ENCODE measurements at places on chromosomes 5 and 9.

GRCh38 chr9:20373263-20373662, 249.0 kb downstream of the MLLT3 start:
- no peak for DNase-seq

GRCh38 chr5:144065786-144066185, 104.7 kb downstream of the YIPF5 start:
- DNase-seq: no peak

- DNase-seq: no peak
Observed at GRCh38 chr9:89992326-89993198, 387.8 kb downstream of the GADD45G start.

GRCh38 chr5:138469540-138470321, 4.5 kb downstream of the EGR1 start:
- DNase-seq: no peak

- no peak for DNase-seq
Observed at GRCh38 chr9:134566196-134566847, 75.3 kb upstream of the COL5A1 start.

DNA sequence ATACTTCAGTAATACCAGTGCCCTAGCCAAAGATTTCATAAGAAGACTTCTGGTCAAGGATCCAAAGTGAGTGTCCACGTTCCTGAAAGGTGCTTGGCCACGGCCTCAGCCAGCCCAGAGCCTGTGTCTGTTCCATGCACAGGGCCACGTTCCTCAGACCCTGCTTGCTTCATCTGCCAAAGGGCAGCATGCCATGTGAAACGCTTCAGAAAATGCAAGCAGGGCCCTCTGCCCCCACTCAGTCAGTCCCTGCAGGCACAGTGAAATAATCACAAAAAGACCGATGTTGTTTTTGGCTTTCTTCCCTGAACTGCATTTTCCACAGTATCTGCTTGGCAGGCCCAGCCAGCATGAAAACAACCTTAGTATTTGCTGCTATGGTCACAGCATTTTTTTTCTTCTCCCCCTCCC, 85.5 kb upstream of the CTSL start:
- no peak for DNase-seq

GRCh38 chr5:144864118-144864517, 693.4 kb downstream of the KCTD16 start:
- no peak for DNase-seq

GRCh38 chr5:67831048-67831447, 384.5 kb upstream of the PIK3R1 start:
- no peak for DNase-seq

- no peak for DNase-seq
Observed at GRCh38 chr9:13377171-13377925, 97.9 kb upstream of the MPDZ start.

- peak; percentile 68 for DNase-seq
Observed at GRCh38 chr5:118224546-118224945, 763.8 kb downstream of the DTWD2 start.

- no peak for DNase-seq
Observed at GRCh38 chr9:98801561-98801960, 5.2 kb upstream of the ANKS6 start.

DNA sequence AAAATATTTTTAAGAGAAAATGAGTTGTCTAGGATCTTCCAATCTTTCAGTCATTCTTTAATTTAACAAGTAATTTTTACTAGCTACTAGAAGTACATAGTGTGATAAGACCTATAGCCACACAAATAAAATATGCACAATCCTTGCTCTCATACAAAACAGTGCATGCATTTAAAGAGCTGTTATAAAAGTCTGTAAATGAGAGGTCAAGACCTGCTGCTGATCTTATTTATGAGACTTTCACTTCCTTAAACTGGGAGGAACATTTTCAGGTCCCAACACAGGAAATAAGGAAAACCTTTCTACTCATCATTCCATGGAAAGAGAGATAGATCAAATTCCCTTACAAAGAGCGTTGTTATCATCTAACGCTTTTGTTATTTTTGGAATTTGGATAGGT, 54.2 kb upstream of the PAM start:
- no peak for DNase-seq

- no peak for DNase-seq
Observed at GRCh38 chr5:34632807-34633422, 23.2 kb upstream of the RAI14 start.

GRCh38 chr9:70563431-70564204, 149.2 kb upstream of the KLF9 start:
- no peak for DNase-seq

DNA sequence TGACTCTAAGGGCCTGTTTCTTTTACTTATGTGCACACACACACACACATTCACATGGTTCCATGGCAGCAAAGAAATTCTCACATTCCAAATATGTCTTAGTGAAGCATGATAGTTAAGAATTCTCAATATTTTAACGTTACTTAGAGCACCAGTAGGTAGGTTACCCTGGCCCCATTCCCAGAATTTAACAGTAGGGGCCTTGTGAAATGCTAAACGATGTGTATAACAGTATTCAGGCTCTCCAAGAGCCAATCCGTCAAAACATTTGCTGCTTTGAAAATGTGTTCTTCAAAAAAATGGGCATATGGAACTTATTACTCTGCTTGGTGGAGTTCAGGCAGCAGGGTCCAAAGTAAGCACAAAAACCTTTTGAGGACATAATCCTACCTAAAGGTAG, 93.7 kb upstream of the DAB2 start:
- DNase-seq: peak; percentile 60

DNA sequence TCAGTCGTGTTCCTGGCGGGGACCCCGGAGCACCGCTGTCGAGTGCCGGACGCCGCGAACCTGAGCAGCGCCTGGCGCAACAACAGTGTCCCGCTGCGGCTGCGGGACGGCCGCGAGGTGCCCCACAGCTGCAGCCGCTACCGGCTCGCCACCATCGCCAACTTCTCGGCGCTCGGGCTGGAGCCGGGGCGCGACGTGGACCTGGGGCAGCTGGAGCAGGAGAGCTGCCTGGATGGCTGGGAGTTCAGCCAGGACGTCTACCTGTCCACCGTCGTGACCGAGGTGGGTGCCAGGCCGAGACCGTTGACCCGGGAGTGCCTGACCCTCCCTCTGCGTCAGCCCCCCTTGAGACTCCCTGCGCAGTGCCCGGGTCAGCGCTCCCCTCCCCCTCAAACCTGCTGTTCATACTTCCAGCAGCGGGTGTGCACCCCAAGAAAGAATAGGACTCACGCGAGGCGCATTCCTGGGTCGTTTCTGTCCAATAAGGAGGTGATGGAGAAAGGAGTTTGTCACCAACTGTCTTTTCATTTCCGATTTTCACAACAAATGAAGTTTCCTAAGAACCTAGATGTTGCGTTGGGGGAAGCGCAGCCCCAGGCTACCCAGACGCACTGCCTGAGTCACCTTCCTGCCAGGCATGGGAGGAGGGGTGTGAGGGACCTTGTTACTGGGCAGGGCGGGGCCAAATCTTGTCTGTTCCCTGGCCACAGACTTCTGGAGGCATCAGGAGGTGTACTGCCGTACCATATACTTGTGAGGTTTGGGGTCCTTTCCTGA, 722 bp downstream of the SLC22A4 start:
- DNase-seq: peak; percentile 88

DNA sequence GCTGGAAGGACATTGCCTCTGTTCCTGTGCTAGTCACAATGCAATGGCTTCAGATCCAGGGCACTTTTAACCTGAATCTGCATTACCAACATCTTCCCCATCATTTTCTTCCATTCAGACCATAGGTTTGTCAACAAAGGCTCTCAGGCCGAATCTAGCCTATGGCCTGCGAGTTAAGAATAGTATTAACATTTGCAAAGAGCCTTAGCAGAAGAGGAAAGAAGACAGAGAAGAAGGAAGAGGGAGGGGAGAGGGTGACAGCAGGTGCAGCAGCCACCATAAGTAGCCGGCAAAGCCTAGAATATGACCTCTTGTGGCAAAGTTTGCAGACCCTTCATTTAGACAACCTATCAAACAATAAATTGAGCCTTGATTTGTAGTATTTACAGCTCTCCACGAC, 32.6 kb downstream of the BARX1 start:
- no peak for DNase-seq

- DNase-seq: no peak
Observed at GRCh38 chr9:106486685-106487084, 376.3 kb upstream of the ZNF462 start.

GRCh38 chr9:34962546-34962945, 4.5 kb downstream of the PHF24 start:
- no peak for DNase-seq

DNA sequence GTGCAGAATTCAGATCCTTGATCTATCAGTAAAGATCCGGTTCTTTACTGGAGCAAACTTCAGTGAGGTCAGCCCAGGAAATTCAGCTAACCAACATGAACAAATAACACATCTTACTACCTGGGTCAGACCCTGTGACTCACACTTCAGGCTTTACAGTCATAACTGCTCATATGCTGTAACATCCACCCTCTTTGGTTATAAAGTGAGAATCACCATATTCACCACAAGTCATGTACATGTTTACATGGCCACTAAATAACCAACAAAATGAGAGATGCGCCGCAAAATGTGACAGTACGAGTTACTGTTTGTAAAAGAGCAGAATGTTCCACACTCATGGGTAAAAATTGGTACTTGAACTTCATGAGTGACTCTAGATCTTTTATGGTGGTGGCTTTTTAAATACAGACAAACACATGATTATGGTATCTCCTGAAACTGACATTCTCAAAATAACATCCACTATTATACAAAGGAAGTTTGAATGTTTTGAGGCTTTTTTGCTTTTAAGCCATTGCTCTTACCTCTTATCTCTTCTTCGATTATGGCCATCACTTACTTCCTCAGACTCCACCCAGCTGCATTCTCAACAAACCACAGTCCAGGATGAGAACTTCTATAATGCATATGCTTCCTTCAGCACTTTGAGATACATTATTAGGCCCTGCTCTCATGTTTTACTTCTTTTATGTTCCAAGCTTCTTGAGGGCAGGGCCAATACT, 516.6 kb downstream of the RAB3C start:
- peak; percentile 68 for DNase-seq

GRCh38 chr9:68749579-68750159, 44.6 kb downstream of the PIP5K1B start:
- DNase-seq: no peak

DNA sequence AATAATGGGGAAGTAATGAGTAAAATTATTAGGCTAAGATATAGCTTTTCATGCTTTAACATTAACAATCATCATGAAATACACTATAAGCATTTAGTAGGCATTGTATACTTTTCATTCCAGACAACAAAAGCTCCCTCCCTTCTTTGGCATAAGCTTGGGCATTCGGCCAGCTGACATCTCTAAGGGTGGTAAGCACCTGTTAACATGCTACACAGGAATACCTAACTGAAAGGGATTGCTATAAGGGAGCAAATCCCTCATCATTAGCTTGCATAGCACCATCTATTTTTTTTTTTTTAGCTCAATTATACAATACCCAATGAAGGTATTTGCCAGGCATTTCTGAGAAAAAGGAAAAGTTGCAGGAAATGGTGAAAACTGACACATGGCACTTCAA, 16.6 kb downstream of the STRBP start:
- no peak for DNase-seq

GRCh38 chr5:72417333-72418062, 89.7 kb downstream of the ZNF366 start:
- DNase-seq: no peak

GRCh38 chr5:8561854-8562253, 692.9 kb downstream of the MTRR start:
- no peak for DNase-seq

- DNase-seq: no peak
Observed at GRCh38 chr5:82754759-82755158, 322.4 kb downstream of the TMEM167A start.

- no peak for DNase-seq
Observed at GRCh38 chr9:117125531-117125930, 289.3 kb downstream of the ASTN2 start.

DNA sequence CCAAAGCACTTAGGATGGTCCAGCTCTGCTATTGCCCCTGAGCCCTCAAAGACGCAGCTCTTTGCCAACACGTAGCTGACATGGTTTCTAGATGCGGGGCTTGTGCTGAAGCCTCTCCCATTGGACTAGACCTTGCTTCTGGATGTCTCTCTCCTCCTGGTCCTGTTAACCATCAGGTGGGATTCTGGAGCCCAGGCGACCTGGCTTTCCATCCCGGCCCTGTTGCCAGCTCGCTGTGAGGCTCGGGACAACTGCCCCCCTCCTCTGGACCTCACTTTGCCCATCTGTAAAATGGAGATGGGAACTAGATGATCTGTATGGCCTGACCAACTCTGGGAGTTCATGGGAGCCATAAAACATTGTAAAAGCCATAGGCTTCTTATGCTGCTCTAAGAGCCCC, 4.0 kb downstream of the DBH start:
- DNase-seq: no peak

DNA sequence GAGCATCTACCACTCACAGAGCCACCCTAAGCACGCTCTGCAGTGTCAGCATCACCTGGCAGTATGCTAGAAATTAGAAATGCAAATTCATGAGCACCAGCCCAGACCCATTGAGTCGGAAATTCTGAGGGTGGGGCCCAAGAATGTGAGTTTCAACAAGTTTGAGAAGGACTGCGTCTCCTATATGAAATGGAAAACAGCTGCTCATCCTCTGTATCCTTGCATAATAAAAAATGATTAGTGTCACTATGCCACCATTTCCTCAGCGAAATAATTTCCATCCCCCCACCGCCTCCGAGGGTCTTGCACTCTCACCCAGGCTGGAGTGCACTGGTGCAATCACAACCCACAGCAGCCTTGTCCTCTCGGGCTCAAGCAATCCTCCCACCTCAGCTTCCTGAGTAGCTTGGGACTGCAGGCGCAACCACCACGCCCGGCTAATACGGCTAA, 1.3 kb upstream of the IQGAP2 start:
- DNase-seq: no peak

- no peak for DNase-seq
Observed at GRCh38 chr5:149849966-149850910, 94.4 kb downstream of the PDE6A start.

DNA sequence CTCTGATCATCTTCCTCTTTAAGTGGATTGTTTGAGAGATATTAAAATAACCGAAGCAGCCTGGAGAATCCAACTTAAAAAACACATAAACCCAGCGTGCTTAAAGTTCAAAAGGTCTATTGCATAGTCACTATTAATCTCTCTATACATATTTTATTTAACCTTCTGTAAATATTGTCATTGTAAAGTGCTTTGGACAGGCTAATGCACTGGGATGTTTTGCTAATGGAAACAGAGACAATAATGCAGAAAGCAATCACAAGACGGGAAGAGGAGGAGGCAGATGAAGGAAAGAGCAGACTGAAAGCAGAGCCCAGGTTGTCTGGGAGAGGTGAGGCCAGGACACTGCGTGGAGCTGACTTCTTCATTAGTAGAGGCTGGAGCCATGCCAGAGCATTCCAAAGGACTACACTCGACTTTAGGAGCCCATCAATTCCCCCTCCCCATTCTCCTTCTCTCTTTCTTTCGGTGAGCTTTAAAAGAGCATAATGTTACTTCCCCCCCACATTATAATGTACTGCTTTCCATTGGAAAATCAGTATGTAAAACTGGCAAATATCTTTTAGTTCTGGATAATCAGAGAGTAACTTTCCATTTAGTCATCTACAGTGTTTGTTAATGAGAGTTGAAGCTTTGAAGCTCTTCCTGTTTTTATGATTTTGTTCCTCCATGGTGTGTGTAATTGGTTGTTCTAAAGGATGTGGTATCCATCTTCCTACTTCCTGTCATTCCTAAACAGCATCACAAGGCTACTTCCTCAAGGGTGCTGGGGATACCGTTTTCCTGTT, 307.3 kb upstream of the MPDZ start:
- no peak for DNase-seq

All from HS-5 (cell line).